Cardiac fibroblast (primary cell): ENCODE measurements at places on chromosomes 4 and X.
A peak's percentile ranks its signal among the peaks of the same experiment; 100 is the strongest.

GRCh38 chr4:73673286-73673685 is 53.0 kb upstream of the RASSF6 start:
- DNase-seq = peak; percentile 48

- no peak for DNase-seq
Observed at GRCh38 chr4:155473420-155474095, 96.8 kb upstream of the MAP9 start.

GRCh38 chr4:126766241-126766640 is 866.5 kb upstream of the INTU start:
- no peak for DNase-seq

DNA sequence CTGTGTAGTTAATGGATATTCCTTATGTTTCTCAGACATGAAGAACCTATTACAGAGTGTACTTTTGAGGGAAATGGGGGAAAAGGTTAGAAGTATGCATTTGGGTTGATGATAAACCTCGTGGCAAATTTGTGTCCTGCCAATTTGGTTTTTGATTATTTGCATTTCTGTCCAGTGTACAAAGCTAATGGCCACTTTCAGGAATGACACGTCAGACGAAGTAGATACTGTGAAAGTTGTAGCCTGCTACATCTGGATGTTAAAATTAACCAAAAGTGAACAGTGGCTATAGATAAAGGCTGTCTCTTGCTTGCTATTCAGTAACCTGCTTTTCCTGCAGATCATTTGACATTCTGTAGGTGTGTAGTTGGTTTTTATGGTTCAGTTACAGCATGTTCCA is 1.0 kb downstream of the PRDX4 start:
- no peak for DNase-seq

- no peak for DNase-seq
Observed at GRCh38 chrX:150848914-150849365, 49.5 kb downstream of the CD99L2 start.

GRCh38 chrX:153981771-153982533 is 9.4 kb downstream of the TMEM187 start:
- no peak for DNase-seq

GRCh38 chr4:82437285-82438005 is 7.1 kb downstream of the ENOPH1 start:
- DNase-seq = peak; percentile 31

GRCh38 chrX:34546366-34546765 is 110.7 kb downstream of the TMEM47 start:
- DNase-seq = peak; percentile 7

GRCh38 chr4:150385606-150386005 is 196.3 kb upstream of the MAB21L2 start:
- DNase-seq = peak; percentile 94
